ENCODE measurements at places on chromosomes 3 and 15.
A peak's percentile ranks its signal among the peaks of the same experiment; 100 is the strongest.

DNA sequence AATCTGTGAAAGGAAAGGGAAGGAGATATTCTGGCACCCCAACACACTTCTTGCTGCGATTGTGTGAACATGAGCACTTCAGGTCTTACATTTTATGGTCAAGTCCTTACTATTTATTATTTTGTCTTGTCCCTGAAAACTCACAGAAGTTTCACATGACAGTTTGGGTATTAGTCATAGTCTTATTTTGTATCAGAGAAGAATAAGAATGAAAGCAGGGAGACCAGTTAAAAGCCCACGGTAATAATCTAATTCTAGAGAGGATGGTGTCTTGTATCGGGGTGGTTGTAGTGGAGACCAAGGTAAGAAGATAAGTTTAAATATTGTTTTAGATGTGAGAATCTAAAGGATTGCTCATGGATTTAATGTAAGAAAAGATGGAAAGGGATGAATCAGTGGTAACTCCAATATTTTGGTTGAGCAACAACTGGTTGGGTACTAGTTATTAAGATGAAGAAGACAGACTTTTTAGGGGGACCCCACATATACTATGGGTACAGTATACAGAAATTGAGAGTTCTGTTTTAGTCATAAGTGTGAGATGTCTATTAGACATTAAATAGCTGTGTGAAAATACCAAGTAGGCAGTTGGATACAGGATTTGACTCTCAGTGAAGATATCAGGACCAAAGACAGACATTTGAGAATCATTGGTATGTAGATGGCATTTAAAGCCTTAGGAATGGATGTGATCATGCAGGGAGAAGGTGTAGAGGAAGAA lies 227.6 kb downstream of the MFSD1 start:
- DNase-seq, result no peak

- no peak for DNase-seq
Observed at GRCh38 chr3:134371542-134372324, 2.5 kb downstream of the AMOTL2 start.

DNA sequence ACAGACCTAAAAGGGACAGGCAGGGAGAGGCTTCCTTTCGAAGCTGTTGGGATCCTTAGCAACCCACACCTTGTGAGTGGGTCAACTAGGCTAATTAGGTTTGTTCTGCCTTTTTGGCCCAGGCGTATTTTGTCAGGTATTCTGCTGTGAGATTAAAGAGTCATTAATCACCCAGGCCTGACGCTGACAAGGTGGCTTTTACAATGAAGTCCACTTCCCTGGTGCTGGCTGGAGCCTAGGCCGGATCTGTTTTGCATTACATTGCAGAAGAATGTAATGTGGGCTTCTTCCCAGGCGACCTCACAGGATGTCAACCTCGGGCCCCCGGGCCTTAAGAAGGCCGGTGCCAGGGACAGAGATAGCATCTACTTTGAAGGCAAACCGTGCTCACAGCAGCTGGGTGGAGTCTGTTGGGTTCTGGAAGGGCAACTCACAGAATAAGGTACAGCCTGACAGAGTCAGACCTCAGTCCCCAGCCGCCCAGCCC lies 76.9 kb downstream of the HES1 start:
- DNase-seq, result no peak

DNA sequence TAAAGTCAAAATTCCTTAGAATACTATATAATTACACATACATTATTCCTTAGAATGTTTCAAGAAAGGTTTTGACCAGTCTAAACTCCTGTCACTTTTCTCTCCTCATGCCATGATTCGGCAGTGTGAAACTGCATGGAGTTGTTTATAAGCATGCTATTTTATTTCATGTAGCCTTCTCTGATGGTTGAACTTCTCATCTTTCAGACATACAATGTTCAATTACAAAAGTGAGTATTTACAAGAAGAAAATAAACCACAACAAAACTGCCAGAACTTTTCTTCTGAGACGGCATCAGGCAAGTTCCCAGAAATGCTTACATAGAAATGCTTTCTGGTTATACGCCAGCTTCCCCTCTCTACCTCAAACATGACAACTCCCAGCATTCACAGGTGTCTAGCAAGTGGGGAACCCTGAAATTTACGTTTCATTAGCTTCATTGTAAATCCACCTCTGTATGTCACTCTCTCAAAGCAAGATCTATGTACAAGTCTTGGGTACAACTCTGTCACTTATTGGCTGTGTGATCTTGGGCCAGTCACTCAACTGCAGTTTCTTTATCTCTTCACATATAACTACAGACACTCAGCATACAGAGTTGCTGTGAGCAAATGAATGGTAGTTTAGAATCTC lies 42.7 kb downstream of the HDGFL3 start:
- DNase-seq, result no peak

GRCh38 chr3:73727854-73728253 lies 103.1 kb upstream of the PDZRN3 start:
- no peak for DNase-seq

GRCh38 chr15:87935583-87935982 lies 321.0 kb downstream of the NTRK3 start:
- no peak for DNase-seq

DNA sequence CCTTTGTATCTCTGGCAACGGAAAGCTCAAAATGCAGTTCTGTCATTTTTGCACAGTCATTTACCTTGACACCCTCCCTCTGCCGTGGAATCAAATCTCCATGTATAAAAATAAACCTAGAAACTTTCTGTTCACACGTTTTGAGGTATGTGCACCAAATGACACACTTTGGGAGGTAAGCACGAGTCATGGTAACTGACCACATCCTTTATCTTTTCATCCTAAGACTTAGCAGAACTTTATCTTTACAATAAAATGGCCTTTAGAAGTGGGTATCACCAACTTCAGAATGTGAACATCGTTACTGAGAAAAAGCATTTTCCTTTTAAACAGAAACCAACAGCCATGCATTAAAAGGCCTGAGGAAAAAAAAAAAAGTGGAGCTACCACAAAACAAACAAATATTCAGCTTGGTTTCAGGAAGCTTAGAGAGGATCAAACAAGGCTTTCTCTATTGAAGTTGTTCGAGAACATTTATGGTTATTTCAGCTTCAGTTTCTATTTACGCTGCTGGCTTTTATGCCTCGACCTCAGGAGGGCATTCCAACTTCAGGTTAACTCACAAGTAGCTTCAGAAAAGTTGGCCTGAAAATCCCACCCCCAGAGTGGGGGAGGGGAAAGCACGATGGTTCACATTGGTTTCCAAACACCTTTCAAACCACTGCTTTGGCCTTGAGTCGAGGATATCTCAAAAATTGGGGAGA lies 171.1 kb upstream of the ICE2 start:
- peak; percentile 26 for DNase-seq

- no peak for DNase-seq
Observed at GRCh38 chr15:33438396-33438795, 127.6 kb downstream of the RYR3 start.

Measured in DMS79 treated with DMSO at 0.1 percent for 48 hours (cell line).